ENCODE measurements at places on chromosomes 13 and 19.
A peak's percentile ranks its signal among the peaks of the same experiment; 100 is the strongest.

GRCh38 chr19:37790244-37790925, 11.0 kb upstream of the ZNF573 start:
- no peak for DNase-seq

DNA sequence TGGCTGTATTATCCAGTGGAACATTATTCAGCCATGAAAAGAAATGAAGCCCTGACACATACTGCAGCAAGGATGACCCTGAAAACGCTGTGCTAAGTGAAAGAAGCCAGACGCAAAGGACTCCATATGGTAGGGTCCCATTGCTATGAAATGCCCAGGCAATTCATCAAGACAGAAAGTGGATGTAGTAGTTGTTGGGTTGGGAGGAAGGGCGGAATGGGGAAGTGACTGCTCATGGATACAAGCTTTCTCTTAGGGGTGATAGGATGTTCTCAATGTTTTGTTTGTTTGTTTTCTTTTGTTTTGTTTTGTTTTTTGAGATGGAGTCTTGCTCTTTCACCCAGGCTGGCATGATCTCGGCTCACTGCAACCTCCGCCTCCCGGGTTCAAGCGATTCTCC, 11.1 kb upstream of the CEACAM16 start:
- no peak for DNase-seq

- peak; percentile 69 for DNase-seq
These were observed 931 bp downstream of the USP12 start for GRCh38 chr13:27170516-27171243.

GRCh38 chr13:113029487-113030258, 60.7 kb downstream of the MCF2L start:
- DNase-seq, result peak; percentile 57

GRCh38 chr19:5271145-5271544, 69.5 kb downstream of the PTPRS start:
- DNase-seq, result no peak

- DNase-seq, result peak; percentile 80
These were observed 442 bp downstream of the REXO1 start for GRCh38 chr19:1847684-1848398.
